ENCODE measurements at places on chromosomes 2 and 18.

DNA sequence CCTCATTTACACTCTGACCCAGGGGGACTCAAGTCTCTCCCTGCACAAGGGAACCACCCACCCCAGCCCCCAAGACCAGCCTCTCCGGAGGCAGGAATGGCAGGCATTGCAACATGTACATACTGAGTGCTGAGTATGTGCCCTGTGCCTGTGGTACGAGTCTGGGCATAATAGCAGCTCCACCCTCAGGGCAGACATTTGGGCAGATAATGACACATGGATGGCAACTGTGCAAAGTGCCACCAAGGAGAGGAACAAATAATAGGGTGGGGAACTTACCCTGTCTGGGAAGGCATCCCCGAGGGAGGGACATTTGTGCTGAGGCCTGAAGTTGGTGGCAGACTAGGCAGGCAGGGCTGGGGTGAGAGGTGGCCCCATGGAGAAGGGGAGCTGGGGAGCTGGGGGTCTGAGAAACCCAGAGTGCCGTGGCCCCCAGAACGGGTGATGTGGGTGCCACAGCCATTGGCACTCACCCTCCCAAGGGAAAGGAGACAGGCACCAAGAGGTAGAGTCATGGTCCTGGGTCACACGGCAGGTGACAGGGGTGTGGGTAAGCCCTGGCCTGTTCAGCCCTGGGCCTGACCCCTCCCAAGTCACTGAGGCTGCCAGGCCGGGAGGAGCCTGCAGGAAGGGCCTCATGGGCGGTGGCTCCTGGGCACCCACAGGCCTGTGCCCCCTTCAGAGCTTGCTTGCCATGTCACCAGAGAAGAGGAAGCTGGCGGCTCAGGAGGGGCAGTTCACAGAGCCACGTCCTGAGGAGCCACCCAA, 15.7 kb upstream of the GPR17 start:
- no peak for DNase-seq

DNA sequence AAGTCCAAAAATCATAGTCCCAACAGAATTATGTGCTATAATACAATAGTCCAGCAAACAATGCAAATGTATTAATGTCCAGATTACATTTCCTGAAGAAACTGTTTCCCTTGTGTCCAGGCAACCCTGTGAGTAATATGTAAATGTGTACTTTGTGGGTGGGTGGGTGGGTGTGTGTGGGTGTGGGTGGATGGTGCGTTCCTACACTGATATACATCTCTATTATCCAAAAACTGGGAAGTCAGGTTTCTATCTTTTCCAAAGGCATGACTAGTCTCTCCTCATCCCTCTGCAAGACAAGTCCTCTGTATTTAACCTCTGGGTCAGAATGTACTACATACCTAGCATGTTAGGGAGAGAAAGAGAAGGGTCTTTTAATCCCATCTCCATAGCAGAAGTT, 71.6 kb downstream of the LNPK start:
- no peak for DNase-seq

GRCh38 chr2:26274058-26274613, 29.4 kb downstream of the HADHB start:
- no peak for DNase-seq

DNA sequence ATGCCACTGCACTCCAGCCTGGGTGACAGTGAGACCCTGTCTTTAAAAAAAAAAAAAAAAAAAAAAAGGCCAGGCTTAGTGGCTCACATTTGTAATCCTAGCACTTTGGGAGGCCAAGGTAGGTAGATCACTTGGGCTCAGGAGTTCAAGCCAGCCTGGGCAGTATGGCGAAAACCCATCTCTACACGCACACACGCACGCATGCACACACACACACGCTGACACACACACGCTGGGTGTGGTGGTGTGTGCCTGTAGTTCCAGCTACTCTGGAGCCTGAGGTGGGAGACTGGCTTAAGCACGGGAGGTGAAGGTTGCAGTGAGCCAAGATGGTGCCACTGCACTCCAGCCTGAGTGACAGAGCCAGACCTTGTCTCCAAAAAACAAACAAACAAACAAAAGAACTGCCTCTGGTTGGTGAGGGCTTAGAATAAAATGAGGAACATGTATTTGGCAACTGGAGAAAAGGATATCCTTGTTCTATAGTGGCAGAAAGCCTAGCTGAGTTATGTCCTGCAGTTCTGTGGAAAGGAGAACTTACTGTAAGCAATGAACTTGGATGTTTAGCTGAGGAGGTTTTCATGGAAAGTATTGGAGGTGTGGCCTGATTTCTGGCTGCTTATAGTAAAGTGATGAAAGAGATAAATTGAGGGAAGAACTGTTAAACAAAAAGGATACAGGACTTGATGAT, 34.0 kb downstream of the HAT1 start:
- no peak for DNase-seq

DNA sequence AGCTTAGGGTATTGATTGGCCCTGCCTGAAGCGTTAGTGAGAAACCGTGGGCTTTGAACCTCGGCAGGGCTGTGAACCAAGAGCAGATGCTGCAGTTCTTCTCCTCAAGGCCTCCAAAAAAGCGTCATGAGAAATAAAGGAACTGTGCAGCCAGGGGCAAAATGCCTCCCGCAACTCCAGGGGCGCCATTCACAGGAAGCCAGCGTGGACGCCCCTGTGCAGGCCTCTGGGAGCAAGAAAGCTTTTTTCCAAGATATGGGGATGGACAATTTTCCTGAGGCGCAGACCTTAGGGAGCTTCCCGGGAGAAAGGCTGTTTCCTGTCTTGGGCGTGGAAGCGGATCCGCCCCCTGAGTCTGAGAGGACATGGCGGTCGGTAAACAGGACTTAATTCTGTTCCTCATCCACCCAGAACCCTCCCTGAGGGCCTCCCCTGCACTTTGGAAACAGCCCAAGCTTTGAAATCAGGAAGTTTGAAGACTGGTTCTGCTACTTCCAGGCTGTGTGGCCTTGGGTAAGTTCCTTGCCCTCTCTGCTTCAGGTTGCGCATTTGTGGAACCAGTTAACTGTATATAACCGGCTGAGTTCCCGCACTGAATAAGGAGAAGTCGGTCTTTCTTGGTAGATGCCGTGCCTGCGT, 29.6 kb upstream of the CABLES1 start:
- DNase-seq = no peak

- DNase-seq = no peak
Measured at GRCh38 chr2:215830304-215830703, 183.0 kb downstream of the MREG start.

DNA sequence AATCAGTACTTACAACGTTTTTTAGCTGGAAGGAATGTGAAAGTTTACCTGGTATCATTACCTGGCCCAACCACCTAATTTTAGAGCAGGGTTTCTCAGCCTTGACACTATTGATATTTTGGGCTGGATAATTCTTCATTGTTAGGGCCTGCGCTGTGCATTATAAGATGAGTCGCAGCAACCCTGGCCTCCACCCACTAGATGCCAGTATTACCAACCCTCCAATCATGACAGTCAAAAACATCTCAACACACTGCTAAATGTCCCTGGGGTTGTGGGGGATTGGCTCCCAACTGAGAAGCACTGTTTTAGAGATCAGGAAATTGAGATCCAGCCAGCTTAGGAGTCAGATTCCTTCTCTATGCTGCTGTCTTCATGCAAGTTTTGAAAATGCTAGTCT, 265.3 kb upstream of the TCF4 start:
- no peak for DNase-seq

DNA sequence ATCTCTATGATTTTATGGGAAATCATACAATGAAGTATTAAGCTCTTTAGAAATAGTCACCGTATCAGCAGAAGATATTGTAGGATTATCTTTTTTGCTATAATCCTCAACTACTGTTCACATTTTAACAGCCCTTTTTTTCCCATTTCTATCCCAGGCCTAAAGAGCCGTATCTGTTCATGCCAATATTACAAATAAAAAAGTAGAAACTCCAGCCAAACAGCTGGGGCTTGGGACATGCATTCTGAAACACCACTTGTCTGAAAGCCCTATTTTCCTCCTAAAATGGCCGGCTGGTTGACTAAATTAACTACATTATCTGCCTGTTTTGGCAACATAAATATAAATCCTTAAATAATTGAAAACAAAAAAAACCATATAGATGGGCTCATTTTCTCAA, 477.8 kb downstream of the CDH2 start:
- DNase-seq = no peak

GRCh38 chr2:61924895-61925663, 19.6 kb downstream of the COMMD1 start:
- no peak for DNase-seq

- DNase-seq = no peak
Measured at GRCh38 chr2:149816756-149817551, 229.4 kb upstream of the MMADHC start.

- no peak for DNase-seq
Measured at GRCh38 chr2:111667542-111668273, 216.3 kb downstream of the ANAPC1 start.

GRCh38 chr2:148814860-148815419, 60.1 kb upstream of the KIF5C start:
- DNase-seq = no peak

DNA sequence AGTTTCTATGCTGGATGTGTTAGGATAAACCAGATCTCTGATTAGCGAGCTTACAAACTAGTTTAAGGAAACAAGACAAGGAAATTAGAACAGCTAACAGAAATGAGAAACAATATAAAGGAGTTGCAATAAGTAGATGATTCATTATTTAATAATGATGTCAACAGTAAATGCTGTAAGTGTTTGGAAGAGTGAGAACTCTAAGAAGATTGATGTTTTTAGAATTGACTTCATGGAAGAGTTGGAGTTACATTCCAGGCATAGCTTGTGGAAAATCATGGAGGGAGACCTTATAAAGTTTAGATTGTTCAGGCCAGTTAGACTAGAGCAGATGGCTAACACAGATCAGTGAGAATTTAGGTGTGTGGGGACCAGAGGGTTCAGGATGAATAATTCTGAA, 32.6 kb downstream of the PPP1R1C start:
- no peak for DNase-seq

DNA sequence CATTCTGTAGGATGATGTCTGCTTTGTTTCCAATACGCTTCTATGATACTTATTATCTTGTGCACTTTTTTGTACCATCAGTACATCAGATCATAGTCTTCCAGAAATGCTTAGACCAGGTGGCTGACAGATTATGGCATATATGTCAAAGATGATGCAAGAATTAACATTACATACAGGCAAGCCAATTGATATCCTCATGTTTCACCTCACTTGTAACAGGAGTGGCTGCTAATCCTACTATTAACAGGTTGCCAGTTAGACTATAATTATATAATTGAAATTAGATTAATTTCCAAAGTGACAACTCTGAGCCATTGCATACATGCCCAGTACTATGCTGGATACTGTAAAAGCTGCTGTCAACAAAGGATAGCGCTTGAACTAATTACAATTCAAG, 77.2 kb downstream of the TLK1 start:
- DNase-seq = no peak

GRCh38 chr18:79118797-79119196, 49.6 kb downstream of the ATP9B start:
- no peak for DNase-seq

Data from CD4-positive, alpha-beta T cell treated with Interleukin-17A for 1 hour (primary cell).